ENCODE measurements at places on chromosomes 7 and 10. TPM values are rescaled to one million over a fixed set of nuclear protein-coding genes. Genes with fewer than 3 reads are reported as not detected.

DNA sequence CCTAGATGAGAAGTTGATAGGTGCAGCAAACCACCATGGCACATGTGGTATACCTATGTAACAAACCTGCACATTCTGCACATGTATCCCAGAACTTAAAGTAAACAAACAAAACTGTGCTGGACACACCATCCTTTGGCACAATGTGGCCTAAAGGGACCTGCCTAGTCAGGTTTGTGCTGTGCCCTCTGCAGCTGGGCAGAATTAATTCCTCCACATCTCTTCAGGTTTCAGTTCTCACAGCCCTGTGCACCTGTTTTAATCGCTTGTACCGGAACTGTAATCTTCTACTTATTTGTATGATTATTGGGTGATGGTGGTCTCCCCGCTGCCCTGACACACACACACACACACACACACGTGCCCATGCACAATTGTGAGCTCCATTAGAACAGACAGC, 252.7 kb downstream of the ACTR3B start:
- no peak for DNase-seq

The CCDC3 gene
- not detected for total RNA-seq

The MRM2 gene
- total RNA-seq = 47.8 TPM

- DNase-seq = peak; percentile 37
Observed at GRCh38 chr7:92835261-92835850, 1.0 kb downstream of the CDK6 start.

DNA sequence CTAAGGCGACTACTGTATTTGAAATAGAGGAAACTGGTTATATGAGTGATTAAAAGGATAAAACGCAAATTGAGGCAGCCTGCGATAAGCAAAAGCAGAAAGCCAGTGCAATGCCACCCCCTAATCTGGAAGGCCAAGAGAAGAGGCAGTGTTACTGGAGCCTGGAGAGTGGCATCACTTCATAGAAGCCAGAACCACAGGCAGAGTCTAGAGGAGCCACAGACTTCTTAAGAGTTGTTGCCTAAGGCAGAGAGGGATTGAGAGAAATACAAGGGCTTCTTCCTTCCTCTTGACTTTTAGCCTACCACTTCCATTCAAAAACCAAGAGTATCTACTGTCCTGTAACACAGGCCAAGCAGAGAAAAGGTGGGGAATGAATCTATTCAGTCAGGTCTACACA, 94.9 kb upstream of the SKAP2 start:
- no peak for DNase-seq

DNA sequence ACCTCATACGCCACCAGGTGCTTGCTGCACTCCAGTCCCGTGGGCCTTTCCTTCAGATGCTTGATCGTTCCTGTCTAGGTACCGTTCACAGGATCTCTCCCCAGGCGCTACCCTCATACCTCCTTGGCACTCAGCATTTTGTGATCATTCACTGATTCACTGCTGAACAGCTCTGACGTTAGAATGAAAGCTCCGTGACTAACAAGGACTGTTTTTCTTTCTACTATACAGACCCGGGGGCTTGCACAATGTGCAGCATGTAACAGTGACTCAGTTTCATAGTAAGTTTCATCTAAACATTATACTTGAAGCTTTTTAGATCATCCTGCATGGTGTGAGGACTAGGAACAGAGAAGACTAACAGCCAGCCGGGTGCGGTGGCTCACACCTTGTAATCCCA, 20.6 kb downstream of the KIN start:
- DNase-seq = no peak

The HGF gene
- not detected for total RNA-seq

The AMPH gene
- not detected for total RNA-seq

- DNase-seq = no peak
Observed at GRCh38 chr7:3280445-3280844, 20.6 kb upstream of the SDK1 start.

- DNase-seq = no peak
Observed at GRCh38 chr10:132509506-132510173, 27.9 kb upstream of the INPP5A start.

The HOXA4 gene
- not detected for total RNA-seq

The NUTM2A gene
- not detected for total RNA-seq

The UBE2D1 gene
- total RNA-seq = 19.6 TPM

The CCDC136 gene
- 11.1 TPM for total RNA-seq

GRCh38 chr7:90660819-90661218, 64.7 kb downstream of the CDK14 start:
- no peak for DNase-seq

DNA sequence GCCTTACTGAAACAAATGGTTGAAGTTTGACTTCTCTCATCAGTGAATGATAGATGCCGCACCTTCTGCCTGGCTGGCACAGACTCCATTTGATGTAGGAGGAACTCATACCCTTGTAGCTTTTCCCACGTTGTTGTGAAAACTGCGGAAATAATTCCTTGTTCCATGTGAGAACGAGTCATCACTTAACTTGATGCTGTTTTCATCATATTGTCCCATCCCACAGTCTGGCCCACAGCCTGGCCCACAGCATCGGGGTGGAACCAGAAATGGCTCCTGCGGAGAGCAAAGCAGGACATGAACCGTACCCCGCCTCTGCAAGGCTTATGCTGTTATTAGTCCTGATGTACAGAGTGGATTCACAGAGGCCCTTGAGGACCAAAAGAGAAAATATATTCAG, 587.0 kb downstream of the SDK1 start:
- no peak for DNase-seq

The MBL2 gene
- total RNA-seq = not detected

DNA sequence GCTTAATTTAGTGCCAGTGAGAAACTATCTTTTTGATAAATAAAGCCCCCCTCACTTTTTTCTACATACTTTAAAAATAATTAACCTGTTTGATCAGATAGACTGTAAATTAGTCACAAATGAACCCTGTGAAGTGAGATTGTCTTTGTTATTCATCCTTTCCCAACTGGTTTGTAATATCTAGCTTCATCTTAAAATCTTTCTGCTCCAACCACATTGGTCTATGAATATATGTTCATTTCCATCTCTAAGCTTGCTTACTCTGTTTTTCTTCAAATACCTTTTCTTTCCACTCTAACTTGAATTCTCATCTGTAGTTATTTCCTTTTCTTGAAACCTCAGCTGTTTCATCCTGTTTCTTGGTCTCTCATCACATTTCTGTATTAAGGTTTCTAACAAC, 12.1 kb downstream of the MARCHF5 start:
- DNase-seq = no peak

DNA sequence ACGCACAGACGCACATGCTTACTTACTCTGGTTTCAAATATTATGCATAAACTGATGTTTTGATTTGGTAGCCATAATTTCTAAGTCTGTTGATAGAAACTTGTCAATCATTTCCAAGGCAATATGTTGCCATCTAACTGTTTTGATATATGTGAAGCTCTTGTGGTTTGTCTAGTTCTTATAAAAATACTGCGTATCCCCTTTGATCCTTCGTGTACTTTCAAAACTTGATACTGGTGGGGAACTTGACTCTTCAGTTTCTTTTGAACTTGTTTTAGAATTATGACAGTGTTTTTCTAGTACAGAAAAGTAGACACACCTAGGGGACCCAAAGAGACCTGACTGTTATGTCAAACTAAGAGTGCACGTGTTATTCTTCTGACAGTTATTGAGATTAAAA, 708.0 kb downstream of the LRMDA start:
- no peak for DNase-seq
